ENCODE measurements at places on chromosomes 1 and 21.
A peak's percentile ranks its signal among the peaks of the same experiment; 100 is the strongest.

DNA sequence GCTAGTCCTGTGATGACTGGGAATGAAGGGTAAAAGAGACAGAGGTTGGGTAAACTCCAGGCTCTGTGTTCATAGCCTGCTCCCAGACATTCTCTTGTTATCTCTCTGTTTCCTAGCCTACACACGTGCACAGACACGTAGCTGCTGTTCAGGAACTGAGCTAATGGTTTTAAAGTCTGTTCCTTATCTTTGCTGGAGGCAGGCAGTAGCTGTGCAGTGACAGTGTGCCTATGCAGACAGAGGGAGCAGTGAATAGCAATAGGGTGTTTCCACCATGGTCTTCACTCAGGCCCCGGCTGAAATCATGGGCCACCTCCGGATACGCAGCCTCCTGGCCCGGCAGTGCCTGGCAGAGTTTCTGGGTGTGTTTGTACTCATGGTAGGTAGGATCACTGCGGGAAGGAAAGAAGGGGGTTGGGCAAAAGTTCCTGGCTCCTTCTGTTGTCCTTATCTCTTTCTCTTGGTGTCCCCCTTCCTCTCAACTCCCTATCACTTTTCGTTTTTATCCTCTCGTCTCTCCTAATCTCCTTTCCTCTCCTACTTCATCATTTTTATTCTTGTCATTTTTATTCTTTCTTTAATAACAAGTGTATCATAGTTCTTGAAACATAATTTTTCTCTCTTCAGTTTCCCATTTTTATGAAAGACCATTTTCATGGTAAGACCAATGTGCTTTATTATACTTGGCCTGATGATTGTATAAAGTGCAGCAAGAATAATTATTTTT is at the start of gene AQP10:
AQP10 (plus strand) TSS at position 212 of the 727 bp plus-strand sequence; CDS start at position 275, 63 bp downstream.
- DNase-seq, result peak; percentile 94

DNA sequence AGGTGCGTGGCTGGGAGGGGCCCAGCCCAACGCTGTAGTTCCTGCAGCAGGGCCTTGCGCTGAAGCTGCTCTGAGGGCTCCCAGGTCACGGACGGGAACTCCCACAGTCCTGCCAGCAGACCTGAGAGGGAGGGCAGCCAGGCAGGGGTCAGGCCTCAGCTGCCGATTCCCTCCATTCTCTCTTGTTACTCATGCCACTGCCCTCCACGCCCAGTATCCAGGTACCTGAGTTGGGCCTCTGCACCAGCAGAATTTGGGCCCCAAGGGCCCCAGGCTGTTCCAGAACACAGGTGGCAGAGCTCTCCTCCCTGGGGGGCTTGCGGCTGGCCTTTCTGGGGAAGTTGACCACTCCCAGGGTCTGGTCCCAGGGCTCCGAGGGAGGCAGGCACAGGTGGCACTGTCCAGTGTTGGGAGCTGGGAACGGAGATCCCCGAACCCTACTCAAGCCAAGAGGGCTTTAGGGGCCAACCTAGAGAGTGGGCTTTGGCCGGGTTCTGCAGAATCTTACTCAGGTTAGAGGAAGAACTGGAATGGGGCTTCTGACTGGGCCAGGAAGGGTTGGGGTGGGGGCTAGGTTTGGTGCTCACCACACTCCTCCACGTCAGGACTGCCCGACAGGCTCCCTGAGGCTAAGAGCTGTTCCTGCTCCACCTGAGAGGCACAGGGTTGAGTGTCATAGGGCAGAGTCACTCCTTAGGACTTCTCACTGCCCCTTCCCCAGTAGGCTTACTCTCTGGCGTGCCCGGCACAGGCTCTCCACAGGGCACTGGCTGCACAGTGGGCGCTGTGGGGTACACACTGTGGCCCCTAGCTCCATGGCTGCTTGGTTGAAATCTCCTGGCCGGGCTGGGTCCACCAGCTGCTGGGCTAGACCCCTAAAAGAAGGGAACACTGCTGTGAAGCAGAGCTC is 5.0 kb downstream of the HPDL start:
- DNase-seq, result no peak

GRCh38 chr1:239361403-239361802 is 25.0 kb upstream of the CHRM3 start:
- no peak for DNase-seq

DNA sequence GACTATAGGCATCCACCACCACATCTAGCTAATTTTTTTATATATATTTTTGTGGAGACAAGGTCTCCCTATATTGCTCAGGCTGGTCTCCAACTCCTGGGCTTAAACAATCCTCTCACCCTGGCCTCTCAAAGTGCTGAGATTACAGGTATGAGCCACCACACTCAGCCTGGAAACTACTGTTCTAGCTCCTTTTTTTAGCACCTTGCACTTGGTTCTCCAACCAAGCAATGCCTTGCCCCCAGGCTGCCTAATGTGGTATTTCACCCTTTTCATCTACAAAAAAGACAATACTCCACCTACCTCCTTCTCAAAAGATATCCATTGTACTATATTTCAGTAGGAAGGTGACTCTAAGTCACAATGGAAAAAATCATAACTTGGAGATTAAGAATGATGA is 6.7 kb downstream of the ARNT start:
- DNase-seq, result no peak

- DNase-seq, result peak; percentile 90
Observed at GRCh38 chr1:145892486-145893087, 6.9 kb upstream of the ANKRD35 start.

DNA sequence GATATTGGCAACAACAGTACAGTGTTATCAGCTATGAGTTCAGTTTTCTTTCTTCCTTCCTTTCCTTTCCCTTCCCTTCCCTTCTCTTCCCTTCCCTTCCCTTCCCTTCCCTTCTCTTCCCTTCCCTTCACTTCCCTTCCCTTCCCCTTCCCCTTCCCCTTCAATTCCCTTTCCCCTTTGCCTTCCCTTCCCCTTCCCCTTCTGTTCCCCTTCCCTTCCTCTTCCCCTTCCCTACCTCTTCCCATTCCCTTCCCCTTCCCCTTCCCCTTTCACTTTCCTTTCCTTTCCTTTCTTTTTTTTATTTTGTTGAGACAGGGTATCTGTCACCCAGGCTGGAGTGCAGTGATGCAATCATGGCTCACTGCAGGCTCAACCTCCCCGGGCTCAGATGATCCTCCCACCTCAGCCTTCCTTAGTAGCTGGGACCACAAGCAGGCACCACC is 72.3 kb upstream of the CAPZB start:
- DNase-seq, result no peak

DNA sequence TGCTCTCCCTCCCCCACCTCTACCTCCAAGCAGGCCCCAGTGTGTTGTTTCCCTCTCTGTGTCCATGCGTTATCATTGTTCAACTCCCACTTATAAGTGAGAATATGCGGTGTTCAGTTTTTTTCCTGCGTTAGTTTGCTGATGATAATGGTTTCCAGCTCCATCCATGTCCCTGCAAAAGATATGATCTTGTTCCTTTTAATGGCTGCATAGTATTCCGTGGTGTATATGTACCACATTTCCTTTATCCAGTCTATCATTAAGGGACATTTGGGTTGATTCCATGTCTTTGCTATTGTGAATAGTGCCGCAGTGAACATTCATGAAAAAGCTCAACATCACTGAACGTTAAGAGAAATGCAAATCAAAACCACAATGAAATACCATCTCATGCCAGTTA is 58.6 kb downstream of the DNAH14 start:
- no peak for DNase-seq

DNA sequence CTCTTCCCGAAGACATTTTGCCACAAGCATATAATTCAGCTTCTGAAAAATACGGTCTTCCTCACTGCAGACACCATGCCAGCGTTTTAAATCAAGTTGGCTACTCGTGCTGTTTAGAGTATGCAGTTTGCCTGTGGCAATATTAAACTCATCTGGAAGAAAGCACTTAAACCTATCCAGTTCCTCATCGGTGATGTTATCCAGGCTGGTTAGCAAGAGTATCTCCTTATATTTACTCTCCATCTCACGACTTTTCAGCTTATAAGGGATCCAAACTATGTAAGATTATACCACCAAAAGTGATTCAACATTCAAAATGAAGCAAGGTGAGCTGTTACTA is 9.7 kb upstream of the IFI16 start:
- DNase-seq, result no peak

DNA sequence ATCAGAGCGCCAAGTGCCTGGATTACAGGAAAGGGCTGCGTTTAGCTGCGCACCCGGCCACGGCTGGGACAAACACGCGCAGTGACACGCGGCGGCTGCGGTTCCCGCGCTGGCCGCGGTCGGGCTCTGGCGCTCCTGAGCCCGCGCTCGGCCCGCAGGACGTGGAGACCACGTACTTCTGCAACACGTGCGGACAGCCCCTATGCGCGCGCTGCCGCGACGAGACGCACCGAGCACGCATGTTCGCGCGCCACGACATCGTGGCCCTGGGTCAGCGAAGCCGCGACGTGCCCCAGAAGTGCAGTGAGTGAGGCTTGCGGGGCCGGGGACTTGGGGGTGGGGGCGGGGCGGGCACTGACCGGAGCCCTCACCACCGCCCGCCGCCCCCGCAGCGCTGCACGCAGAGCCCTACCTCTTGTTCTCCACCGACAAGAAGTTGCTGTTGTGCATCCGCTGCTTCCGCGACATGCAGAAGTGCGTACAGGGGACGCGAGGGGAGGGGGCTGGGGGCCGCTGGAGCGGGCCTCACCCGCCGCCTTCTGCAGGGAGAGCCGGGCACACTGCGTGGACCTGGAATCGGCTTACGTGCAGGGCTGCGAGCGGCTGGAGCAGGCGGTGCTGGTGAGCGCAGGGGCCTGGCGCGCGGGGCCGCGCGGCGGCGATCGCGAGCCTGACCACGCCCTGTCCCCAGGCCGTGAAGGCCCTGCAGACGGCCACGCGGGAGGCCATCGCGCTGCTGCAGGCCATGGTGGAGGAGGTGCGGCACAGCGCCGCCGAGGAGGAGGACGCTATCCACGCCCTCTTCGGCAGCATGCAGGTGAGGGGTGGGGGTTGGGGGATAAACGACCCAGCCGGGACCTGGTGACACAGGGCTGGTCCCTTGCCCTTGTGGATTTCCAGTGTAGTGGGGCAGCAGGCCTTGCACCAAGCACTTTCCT is 3.1 kb downstream of the RNF207 start:
- peak; percentile 45 for DNase-seq

GRCh38 chr1:94883691-94884090 is 43.2 kb downstream of the CNN3 start:
- peak; percentile 9 for DNase-seq

- DNase-seq, result no peak
Observed at GRCh38 chr1:235504122-235504493, at the start of gene B3GALNT2. B3GALNT2 (minus strand) TSS chr1:235504452; CDS start chr1:235504252, 200 bp downstream.

DNA sequence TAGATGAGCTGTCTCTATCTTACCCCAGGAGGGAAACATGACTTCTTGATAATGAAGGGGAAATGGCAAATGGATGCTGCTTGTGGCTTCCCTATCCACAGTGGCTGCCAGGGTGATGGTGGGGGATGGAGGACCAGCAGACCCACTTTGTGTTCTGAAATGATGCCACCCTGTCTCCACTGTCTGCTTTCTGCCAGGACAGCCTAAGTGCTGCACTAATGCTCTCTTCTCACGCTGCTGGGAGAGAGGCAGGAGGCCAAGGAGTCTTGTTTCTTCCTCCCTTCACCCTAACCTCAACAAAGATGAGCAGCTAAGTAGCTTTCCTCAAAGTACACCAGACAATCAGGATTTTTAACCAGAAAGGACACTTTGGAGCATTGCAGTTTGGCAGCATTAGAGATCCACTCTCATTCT is 36.6 kb downstream of the XCL1 start:
- no peak for DNase-seq

DNA sequence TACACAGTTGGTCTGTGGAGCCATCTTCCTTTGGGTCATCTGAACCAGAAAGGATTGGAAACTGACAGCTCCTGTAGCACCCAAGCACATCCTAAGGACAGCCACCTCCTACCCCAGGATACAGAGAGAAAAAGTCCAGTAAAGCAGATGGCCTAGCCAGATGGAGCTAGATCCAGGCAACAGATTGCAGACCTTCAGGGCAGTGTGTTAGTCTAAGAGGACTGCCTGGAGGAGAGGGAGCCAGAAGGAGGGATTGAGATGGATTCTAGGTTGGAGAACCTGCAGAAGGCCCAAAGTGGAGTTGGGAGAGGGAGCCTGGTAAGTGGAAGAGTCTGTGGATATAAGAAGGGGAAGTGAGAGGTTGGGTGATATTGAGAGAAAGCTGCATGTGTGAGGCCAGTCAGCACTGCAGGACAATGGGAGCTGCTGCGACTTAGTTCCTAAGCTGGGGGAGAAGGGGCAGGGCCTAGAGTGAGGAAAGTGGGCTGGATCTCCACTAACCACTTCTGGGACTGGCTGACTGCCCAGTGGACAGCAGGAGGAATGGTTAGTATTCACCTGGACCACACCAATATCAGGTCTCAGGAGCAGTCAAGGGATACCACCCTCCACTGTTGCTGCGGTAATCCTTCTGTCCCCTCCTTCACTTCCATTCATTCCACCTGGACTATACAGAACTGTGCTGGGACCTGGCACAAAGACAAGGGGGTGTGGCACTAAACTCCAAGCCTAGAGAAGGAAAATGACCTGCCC is 13.4 kb downstream of the BCAN start:
- no peak for DNase-seq

DNA sequence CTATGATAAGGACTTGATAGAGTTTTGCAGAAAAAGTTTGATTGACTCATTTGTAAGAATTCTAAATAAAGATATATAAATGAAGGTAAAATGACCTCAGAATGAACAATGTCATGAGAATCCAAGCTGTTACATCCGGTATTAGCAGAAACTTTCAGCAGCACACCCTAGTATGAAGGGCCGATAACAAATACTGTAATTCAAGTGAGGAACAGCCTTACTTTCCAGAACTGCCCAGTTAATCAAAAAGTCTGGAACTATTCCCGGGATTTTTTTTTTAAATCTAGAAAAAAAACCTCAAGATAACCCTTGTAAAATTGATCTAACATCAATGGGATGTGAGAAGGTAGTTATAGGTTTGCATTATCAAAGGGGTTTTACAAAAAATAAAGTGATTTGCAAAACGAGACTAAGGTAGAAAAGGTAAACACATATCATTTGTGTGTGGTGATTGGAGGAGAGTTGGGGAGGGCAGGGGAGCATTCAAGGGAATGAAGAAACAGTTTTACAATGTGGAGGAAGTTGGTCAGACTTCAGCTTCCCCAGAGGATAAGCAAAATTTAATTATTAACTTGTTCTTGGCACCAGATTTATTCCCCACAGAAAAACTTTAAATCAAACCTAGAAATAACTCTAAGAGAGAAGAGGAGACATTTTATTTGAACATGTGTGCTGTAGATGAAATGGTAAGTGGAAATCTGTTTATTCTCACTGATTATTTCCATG is 75.9 kb upstream of the VCAM1 start:
- no peak for DNase-seq

GRCh38 chr21:45533846-45534635 is 8.2 kb downstream of the SLC19A1 start:
- no peak for DNase-seq

- no peak for DNase-seq
Observed at GRCh38 chr1:112546076-112546475, 37.3 kb downstream of the WNT2B start.

Data from hematopoietic multipotent progenitor cell treated with erythropoietin and hydrocortisone succinate and interleukin-3 and kit ligand, for 8 days (in vitro differentiated cells).